ENCODE measurements at places on chromosomes 13 and 19.

DNA sequence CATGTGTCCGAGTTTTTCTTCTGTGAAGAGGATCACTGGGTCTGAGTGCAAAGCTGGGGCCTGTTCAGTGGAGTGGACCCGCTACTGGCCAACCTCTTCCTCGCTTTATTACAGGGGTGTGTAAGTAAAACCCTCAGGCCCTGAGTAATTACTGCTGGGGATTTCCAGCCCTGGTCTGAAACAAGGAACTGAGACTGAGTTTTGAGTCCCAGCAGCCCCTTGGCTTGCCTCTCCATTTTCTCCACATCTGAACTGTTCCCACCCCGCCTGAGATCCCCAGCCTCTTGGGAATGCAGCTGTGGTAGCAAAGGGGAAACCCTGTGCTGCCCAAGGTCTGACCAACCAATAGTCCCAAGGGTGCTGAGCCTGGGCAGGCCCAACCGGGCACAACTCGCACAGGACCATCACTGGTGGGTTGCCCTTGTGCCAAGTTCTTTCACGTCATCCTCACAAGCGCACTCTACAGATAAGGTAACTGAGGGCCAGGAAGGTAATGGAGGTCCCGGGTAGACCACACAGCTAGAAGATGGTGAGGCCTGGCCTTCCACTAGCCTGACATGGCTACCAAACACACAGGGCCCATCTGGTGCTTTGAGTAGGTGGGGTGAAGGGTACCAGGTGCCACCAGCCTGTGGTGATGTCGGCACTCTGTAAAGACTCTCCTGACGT lies 13.7 kb upstream of the SLC35E1 start:
- DNase-seq = no peak

- no peak for DNase-seq
Measured at GRCh38 chr13:39102981-39103490, 64.8 kb downstream of the NHLRC3 start.

DNA sequence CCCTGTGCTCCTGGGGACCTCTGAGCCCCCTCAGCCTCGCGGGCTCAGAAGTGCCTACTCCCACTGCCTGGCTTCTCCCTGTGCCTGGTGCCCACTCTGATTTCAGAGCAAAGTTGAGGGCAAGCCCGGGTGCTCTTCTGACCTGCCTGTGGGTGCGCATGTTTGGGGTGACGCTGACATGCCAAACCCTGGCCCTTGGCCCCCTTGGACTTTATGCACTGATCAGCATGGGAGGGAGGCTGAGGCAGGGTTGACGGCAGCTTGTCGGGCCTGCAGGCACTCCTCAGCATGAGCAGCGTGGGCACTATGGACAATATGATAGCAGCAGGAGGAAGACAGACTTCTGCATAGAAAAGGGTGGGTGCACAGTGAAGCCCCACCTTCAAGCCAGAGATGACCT lies 279.3 kb upstream of the KLF12 start:
- DNase-seq = no peak

- no peak for DNase-seq
Measured at GRCh38 chr19:27720155-27720554, 1492.8 kb downstream of the UQCRFS1 start.

- no peak for DNase-seq
Measured at GRCh38 chr19:23343434-23344010, 51.7 kb downstream of the ZNF91 start.

DNA sequence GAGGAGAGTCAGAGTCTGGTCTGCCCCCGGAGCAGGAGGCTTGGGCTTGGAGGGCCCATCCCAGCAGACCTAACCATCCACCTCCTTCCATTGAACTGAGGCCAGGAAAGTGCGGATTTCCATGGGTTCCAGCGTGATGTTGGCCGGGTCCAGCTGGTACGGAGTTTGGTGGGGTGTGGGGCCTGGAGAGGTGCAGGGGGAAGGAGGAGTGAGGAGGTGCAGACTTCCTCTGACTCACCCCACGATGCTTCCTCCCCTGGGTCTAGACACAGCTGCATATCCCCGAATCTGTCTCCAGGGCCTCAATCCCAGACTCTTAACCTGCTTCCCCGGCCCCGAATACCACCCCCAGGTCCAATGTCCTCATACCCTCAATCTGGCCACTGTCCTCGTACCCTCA lies 20.0 kb downstream of the MAN2B1 start:
- DNase-seq = no peak

- DNase-seq = no peak
Measured at GRCh38 chr19:2582984-2583956, 107.3 kb downstream of the GADD45B start.

DNA sequence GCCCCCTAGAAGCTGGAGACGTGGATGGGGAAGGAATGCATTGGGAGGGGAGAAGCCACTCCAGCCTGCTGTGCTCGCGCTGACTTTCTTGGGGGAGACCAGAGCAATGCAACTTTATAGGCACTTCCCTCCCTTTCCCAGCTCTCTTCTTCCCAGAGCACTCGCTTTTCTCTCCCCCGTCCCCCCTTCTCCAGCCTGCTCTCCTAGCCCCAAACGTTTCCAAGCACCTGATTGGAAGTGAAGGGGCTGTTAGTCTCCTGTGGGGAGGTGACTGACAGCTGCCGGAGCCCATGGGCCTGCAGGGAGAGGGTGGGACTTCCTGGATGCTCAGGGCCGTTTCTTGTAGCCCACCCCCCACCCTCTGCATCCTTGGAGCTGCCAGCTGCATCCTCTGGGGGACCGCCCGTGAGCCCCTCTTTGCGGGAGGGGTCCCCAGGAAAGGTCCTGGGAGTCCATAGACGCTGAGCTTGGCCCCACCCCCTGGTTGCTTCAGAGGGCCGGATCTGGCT lies 2.5 kb downstream of the HDGFL2 start:
- no peak for DNase-seq

- no peak for DNase-seq
Measured at GRCh38 chr19:35396240-35396885, 25.5 kb downstream of the GPR42 start.

- DNase-seq = no peak
Measured at GRCh38 chr19:31107096-31107495, 242.1 kb downstream of the TSHZ3 start.

- DNase-seq = no peak
Measured at GRCh38 chr13:111202156-111202621, 87.1 kb downstream of the ARHGEF7 start.

Measured in esophagus muscularis mucosa (tissue), 4 donors.